ENCODE measurements at places on chromosomes 1 and 21.

DNA sequence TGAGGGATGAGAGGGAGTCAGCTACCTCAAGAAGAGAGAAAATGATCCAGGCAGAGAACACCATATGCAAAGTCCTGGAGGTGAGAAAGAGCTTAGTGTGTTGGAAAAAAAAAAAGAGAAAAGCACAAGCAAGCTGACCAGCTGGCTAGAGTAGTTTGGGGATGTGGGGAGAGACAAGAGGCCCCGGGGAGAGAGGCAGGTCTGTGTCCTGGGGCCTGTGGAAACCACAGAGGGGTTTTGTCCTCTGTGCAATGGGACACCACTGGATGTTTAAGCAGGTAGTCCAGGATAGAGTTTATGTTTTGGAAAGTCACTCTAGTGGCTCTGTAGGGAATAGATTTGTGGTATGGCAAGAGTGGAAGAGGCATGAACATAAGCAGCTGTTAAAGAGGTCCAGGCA is 14.4 kb upstream of the CHI3L1 start:
- no peak for DNase-seq

- DNase-seq, result no peak
These were observed 6.9 kb upstream of the PTGFR start for GRCh38 chr1:78483903-78484302.

- no peak for DNase-seq
These were observed 97.0 kb downstream of the MT1HL1 start for GRCh38 chr1:236907205-236907604.

DNA sequence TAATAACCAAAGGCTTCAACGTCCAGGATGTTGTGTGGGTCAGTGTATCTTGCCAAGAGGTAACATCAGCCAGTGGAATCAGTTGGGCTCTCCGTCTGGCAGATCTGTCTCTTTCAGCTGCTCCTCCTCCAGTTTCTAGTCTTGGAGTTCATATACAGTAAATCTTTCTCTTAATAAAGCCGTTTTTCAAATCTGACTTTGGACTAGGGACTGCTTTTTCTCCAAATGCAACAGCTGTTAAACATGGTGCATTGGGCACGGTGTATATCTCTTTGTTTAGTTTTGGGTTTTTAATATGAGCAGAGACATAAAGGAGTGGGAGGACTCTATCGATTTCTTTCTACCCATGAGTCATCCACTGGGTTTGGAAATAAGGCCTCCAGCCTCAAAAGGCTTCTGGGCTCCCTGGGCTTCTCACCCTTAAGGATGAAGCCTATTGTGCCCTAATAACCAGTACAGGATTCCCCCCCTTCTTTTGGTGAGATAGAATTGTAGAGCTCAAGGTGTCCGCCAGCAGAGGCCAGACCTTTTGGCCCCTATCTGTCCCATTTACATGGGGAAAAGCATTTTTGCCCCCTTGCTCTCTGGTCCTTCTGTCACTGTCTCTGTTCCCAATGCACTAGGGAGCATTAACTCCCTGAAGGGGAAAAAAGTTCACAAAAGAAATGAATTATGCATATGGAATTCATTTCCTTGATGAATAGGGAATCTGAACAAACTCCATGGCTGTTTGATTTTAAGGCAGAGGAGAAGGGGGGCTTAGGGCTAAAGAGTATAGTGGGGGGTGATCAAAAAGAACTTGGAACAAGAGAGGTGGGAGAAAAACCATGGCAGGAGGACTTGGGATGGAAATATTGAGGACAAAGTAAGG is 86.0 kb downstream of the PBX1 start:
- no peak for DNase-seq

DNA sequence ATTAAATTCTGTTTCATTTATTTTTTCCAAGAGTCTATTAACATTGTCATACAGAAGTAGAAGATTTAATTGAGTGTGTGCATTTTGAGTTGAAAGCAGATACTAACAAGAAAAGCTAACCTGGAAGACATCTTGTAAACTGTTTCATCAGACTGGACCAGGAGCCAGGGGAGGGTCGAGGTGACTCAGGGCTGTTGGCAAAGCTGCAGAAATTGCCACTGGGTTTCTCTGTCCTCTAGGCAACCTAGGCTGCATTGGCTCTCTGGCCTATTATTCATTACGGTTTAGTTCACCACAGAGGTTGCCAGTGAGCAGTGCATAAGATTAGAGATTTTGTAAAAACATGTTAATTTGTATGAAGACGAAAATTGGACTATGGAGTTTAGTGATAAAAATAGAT is 27.5 kb downstream of the ERG start:
- no peak for DNase-seq

- DNase-seq, result no peak
These were observed 25.5 kb upstream of the CFAP126 start for GRCh38 chr1:161393151-161393550.

GRCh38 chr1:184971522-184972265 is 2.6 kb downstream of the NIBAN1 start:
- DNase-seq, result no peak

GRCh38 chr1:50265790-50266314 is 157.1 kb downstream of the ELAVL4 start:
- no peak for DNase-seq

GRCh38 chr1:28326984-28327383 is 1.9 kb upstream of the MED18 start:
- peak; percentile 27 for DNase-seq

- no peak for DNase-seq
These were observed 58.4 kb downstream of the AGPAT3 start for GRCh38 chr21:43923391-43923790.

DNA sequence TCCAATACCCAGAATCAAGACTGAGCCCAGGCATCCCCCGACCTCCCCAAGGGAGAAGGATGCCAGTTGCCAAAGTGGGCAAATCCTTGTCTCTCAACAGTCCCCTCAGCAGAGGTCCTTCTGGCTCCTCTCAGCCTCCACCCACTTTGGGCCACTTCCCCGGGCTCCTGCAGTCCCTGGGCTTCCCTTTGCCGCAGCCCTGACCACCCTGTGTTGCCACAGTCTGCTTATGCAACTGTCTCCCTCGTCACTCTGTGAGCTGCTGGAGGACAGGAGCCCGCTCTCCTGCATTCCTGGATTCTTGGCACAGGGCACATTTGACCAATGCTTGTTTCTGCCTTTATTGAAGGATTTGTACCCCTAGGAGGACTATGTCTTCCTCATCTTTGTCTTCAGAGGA is 2.9 kb upstream of the LRP8 start:
- DNase-seq, result no peak

GRCh38 chr1:232486006-232486405 is 143.9 kb downstream of the SIPA1L2 start:
- no peak for DNase-seq

DNA sequence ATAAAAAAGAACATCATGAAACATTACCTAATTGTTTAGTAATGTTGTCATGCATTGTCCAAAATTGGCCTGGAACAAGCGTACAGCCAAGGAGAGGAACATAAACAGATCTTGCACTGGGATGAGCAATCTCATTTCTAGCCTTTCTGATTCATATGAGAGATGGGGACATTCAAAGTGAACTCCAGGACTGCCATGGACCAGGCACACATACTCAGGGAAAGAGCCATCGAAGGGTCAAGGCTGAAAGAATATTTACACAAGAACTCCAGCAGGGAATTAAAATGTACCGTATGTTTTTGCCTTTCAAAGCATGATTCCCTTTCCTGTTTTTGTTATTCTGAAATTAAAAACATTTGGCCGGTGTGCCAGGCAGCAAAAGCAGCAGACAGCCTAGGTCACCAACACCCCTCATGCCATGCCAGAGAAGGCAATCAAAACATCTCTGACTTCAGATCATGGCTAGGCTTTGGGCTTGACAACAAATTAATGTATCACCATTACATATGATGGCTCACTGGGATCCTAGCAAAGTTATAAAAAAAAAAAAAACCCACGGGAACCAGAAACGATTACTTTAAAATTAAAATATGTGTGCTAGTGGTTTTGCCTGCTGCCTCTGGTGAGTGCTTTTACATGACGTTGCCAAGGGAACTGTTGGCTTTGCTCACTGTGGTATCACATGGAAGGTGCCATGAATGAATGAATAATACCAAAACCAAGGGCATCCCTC is 159.8 kb downstream of the TGFBR3 start:
- peak; percentile 27 for DNase-seq

DNA sequence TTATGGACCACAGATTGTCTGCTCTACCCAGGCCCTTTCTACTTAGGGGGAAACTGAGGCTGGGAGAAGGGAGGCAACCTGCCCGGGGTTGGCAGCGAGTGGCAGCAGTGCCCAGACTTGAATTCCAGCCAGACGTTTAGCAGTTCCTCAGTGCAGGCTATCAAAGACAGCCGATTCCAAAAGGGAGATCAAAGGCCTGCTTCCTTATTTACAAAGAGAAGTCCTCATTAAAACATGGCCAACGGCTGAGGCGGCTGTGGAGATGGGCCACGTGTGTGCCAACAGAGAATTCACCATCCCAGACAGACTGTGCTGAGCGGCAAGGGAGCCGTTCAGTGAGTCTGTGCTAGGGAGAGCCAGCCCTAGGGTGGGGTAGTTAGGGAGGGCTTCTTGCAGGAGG is 27.7 kb downstream of the C1QB start:
- no peak for DNase-seq

- DNase-seq, result no peak
These were observed 30.3 kb downstream of the TEX35 start for GRCh38 chr1:178543290-178543607.

DNA sequence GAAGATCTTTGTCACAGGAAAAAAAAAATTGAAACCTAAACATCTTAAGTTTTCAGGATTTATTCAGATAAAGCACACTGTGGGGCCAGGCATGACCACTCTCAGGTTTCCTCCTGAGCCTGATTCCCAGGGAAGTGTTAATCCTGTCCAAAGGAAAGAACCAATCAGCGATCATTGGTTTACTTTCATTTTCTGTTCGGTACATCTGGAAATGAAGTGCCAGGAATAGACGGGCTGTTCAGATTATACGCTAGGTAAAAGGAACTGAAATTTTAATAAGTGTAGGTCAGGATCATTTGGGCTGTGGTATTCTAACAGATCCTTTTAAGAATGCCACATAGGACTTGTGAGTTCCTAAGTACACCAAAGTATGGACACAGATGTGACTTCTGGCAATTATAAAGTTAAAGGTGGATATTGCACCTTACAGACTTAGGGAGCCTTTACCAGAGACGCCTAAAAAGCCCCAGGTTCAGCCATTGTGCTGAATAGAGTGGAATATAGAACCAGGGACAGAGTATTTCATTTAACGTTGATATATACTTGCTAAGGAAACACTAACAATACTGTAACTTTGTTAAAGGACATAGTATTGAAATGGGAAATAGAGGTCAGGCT is 9.3 kb upstream of the CACYBP start:
- DNase-seq, result no peak

DNA sequence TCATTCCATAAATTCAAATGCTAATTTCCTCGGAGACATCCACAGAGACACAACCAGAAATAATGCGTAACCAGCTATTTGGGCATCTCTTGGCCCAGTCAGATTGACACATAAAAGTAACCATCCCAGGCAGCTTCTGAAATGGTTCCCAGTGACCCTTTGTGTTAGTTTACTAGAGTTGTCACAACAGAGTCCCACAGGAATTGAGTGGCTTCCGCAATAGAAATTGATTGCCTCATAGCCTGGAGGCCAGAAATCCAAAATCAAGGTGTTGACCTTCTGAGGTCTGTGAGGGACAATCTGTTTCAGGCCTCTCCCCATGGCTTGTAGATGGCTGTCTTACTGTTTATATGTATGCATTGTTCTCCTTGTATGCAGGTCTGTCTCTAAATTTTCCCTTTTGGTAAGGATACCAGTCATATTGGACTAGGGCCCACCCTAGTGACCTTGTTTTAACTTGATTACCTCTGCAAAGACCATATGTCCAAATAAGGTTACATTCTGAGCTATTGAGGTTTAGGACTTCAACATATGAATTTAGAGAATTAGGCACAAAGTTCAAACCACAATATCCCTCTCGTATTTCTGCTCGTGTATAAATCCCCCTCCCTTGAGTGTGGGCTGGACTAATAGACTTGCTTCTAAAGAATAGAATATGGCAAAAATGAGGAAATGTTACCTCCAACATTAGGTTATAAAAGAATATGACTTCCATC is 78.2 kb upstream of the FGGY start:
- DNase-seq, result no peak

- DNase-seq, result no peak
These were observed 10.3 kb downstream of the ITGB2 start for GRCh38 chr21:44910229-44911067.

DNA sequence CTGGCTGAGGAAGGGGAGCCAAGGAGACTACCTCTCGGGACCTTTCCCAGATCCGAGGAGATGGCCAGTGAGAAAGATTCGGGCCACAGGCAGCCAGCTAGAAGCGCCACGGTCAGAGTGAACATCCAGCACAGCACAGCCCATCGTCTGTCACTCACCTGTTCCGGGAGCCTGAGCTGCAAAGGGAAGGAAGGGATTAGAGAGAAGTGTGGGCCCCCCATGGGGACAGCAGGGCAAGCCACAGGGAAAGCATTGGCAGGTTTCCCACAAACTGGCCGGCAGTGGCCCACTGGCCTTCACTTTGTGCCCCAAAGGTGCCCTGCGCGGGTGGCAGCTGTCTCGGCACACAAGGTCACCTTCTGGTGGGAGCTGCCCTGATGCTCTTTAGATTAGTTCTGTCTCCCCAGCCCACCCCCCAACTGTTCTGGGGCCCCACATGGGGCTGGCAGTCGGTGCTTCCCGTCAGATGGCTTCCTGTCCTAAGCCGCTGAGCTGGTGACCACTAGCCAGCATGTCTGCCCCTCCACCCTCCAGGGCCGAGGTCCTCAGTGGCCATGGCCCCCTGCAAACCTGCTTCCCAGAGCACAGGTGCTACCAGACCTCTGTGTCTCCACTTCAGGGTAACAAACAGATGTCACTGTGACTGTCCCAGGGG is 56.7 kb downstream of the LACTBL1 start:
- no peak for DNase-seq

GRCh38 chr1:109547463-109548320 is 723 bp upstream of the GNAI3 start:
- DNase-seq, result peak; percentile 47

DNA sequence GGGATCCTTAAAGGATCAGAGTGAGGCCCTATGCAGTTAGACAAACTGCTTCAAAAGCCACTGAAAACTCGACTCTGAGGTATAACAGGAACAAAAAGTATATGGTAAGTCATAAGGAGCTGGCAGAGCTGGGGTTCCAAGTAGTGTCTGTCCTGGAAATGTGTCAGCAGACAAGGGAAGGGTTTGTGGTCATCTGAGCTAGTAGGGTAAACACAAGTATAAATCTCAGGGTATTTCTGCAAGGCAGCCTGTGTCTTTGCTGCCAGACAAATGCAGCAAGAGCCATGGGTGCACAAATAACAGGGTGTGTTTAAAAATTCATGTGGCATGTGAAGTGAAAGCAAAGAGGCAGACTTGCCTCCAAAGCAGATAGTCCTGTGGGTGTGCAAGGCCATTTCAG is 759.0 kb upstream of the ADAMTS5 start:
- DNase-seq, result no peak

GRCh38 chr1:115796897-115797296 is 28.4 kb upstream of the CASQ2 start:
- DNase-seq, result no peak

GRCh38 chr1:183886083-183886828 is 81.3 kb downstream of the RGL1 start:
- DNase-seq, result no peak

GRCh38 chr1:182611787-182612186 is 7.6 kb upstream of the RGS16 start:
- DNase-seq, result no peak
